ENCODE measurements at places on chromosomes 12 and 14.

DNA sequence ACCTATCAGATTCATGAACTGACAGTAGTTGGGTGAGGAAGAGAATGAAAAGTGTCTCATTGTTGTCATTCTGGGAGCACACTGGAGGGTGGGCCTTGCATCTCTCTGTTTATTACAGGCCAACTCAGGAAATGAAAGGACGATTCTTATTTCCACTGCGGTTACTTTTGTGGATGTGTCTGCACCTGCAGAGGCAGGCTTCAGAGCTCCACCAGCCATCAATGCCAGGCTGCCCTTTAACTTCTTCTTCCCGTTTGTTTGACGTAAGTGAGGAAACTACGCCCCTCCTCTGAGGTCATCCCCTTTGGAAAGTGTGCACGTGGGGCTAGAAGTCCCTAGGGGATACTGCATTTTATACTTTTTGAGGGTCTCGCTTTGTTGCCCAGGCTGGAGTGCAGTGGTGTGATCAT lies 33.7 kb downstream of the TCTN1 start:
- DNase-seq, result no peak

GRCh38 chr12:119020406-119021360 lies 39.3 kb downstream of the SRRM4 start:
- no peak for DNase-seq

DNA sequence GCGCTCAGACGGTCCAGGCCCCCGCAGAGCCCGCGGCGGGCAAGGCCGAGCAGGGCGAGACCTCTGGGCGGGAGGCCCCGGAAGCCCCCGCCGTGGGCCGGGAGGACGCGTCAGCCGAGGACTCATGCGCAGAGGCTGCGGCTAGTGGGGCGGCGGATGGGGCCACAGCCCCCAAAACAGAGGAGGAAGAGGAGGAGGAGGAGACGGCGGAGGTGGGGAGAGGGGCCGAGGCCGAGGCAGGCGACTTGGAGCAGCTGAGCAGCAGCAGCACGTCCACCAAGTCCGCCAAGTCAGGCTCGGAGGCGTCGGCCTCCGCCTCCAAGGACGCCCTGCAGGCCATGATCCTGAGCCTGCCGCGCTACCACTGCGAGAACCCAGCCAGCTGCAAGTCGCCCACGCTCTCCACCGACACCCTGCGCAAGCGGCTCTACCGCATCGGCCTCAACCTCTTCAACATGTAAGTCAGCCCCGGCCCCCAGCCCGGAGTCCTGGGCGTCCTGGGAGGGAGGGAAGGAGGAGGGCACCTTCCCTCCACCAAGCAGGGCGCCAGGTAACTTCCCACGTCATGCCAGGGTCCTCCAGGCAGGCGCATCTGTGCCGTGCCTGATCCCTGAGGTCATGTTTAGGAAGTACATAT lies 72.4 kb downstream of the IQSEC3 start:
- no peak for DNase-seq

DNA sequence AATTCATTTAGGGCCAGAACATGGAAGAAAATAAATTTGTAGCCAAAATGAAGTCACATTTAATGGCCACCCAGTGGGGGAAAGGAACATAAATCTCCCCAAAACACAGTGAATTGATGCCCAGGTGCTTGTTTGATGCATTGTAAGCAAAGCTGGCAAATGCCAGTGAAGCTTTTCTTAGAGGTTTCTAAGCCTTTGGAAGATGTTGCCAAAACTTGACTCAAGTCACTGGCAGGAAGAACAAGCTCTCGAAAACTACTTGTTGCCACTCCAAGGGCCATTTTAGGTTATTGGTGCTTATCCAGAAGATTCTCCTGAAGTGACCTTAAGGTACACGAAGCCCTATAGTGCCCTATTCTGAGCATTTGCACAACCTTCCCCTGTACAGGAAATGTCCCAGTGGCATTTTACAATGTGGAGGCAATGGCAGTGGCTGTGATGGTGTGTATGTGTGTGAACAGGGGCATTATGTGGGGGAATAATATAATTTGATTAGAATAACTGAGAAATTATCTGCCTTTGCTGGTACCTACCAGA lies 89.5 kb upstream of the NOVA1 start:
- DNase-seq, result no peak

- DNase-seq, result no peak
Observed at GRCh38 chr12:50187084-50187900, 20.1 kb upstream of the CERS5 start.

Measured in suprapubic skin (tissue), 4 donors.